ENCODE measurements at places on chromosomes 16 and 17.

DNA sequence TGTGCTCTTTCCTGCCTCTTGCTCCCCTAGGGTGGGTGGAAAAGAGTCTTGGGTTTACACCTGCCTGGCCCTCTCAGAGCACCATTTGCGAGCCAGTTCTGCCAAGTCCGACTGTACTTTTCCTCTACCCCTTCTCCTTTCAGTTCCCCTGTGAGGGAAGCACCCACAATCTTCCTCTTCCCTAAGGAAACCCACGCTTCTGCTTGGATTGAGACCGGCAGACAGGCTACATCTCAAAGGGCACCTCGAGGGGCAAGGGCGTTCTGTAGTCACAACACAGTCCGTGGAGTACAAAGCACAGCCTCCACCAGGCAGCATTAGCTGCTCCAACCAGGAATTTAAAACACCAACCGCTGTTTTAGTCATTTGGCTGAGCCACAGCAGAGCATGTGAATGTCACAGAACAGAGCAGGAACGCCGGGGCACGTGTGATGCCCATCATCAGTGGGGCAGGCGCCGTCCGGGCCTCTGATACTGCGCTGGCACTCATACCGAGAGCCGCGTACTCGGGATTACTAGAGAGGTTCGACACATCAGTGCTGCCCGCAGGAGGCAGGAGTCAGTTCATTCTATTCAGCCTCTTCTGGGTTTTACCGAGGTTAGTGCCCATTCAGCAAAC, 13.7 kb upstream of the MNT start:
- DNase-seq, result no peak

DNA sequence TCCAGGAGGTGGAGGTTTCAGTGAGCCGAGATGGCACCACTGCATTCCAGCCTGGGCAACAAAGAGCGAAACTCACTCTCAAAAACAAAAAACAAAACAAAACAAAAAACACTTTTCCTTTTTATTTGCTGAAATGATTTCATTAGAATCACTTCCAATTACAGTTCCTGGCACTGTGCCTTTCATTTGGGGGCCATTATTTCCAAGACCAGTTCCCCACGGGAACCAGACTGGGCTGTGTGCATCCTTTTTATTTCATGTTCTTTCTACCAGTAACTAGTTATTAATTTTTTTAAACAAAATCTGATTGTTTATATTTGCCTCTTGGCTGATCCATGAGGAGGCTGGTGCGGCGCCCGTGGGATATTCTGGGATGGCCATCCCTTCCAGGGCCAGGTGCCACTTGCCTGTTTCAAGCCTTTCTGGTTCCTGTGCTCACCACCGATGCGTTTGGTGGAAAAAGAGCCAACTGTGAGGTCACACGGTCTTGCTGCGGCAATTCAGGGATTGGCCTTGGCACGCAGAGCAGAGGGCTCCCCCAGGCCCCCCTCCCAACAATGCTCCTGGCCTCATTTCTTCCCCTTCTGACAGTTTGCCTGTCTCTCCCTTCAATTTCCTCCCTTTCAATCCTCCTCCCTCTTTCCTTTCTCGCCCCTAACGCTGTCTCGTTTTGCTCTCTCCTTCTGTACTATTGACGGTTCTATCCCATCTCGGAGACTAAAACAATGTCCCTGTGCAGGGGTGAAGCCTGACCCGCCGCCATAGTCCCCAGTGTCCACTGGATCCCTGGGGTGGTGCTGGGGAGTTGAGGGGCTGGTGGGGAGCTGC, 13.4 kb downstream of the UBALD1 start:
- DNase-seq, result no peak

- peak; percentile 39 for DNase-seq
These were observed 13.5 kb upstream of the ABAT start for GRCh38 chr16:8660841-8661301.

- no peak for DNase-seq
These were observed 14.6 kb upstream of the DHX8 start for GRCh38 chr17:43469145-43469544.

DNA sequence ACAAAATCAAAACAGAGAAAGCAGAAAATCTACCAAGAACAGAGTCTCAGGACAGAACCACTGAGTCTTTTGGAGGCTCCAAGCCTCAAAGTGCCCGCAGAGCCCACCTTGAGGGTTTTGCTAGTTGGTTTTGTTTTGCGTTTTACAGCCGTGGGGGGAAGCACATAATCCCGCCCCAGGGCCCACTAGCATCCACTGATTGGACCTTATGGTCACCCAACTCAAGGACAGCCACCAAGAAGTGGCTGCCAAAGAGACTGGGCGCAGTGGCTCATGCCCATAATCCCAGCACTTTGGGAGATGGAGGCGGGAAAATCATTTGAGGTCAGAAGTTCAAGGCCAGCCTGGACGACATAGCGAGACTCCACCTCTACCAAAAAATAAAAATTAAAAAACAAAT, 9.9 kb downstream of the ALOX15B start:
- no peak for DNase-seq

DNA sequence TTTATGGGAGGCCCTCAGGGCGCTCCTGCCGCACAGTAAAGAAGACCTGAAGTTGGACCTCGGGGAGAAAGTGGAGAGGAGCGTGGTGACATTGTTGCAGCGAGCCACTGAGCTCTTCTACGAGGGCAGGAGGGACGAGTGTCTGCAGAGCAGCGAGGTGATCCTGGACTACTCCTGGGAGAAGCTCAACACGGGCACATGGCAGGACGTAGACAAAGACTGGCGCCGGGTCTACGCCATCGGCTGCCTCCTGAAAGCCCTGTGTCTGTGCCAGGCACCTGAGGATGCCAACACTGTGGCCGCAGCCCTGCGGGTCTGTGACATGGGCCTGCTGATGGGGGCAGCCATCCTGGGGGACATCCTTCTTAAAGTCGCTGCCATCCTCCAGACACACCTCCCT, 6.8 kb downstream of the KDM8 start:
- DNase-seq, result no peak

DNA sequence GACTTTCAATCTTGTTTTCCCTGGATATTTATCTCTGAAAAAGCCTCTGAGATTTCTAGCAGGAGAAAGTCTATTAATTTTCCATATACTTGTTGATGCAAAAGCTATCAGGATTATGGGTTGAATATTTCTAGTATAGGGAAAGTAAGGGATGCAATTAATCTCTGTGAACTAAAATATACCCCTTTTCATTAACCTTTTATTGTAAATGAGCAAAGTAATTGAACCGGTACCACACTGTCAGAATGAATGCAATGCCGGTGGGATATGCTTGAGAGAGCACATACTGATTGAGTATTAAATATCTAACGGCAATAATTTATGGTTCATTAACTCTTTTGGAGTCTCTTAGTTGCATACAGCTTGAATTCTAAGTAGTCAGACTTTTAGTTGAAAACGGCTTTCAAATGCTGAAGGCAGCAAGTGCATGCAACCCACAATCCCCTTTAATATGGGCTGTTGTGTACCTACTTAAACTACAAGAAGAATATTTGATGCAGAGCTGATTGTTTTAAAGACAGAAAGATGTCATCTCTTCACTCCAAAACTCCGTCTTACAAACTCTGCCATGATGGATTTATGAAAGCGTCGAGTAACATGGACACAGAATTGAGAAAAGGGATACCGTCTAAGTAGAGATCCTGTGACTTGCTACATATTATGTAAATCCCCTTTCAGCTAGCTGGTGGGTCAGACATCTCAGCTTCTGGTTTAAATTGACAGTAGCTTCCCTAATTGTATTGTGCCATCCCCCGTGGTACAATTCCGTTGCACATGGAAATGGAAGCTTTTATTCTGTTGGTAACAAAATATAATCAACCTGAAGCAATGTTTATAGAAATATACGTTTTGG, 141.3 kb upstream of the CDH8 start:
- DNase-seq, result no peak

- no peak for DNase-seq
These were observed 14.3 kb downstream of the TAT start for GRCh38 chr16:71562552-71562951.

- DNase-seq, result no peak
These were observed 1.2 kb upstream of the TMEM88 start for GRCh38 chr17:7853691-7854038.

GRCh38 chr17:27256225-27257030, 37.5 kb upstream of the WSB1 start:
- DNase-seq, result no peak

- DNase-seq, result no peak
These were observed 26.8 kb downstream of the KATNIP start for GRCh38 chr16:27576729-27577128.

GRCh38 chr16:49625311-49626065, 230.4 kb downstream of the ZNF423 start:
- DNase-seq, result no peak

DNA sequence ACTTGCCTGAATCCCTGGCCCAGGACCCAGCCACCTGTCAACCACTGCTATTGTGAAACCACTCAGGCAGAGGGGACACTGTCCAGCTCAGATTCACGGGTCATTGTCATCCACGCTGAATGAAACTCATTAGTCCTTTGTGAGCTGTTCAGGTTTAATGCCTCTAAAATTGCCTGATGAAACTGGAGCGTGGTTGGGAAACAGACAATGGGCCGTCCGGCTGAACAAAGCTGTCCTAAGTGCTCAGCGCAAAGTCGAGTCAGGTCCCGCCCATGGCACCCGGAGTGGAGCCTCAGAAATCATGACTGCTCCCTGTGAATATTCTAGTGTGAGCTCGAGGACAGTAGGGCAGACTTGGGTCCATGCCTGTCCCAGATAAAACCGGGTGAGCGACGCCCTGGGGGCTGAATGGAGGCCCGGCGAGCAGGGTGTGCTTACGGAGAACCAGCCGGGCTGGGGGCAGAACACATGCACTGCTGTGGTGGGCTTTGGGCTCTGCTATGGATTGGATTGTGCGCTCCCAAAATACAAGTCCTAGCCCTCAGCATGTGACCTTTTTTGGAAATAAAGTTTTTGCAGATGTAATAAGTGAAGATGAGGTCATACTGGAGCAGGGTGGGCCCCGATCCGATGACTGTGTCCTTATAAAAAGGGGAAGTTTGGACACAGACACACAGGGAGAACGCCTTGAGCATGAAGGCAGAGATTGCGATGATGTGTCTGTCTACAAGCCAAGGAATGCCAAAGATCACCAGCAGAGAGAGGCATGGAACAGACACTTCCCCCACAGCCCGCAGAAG, 12.9 kb upstream of the CMIP start:
- DNase-seq, result no peak

DNA sequence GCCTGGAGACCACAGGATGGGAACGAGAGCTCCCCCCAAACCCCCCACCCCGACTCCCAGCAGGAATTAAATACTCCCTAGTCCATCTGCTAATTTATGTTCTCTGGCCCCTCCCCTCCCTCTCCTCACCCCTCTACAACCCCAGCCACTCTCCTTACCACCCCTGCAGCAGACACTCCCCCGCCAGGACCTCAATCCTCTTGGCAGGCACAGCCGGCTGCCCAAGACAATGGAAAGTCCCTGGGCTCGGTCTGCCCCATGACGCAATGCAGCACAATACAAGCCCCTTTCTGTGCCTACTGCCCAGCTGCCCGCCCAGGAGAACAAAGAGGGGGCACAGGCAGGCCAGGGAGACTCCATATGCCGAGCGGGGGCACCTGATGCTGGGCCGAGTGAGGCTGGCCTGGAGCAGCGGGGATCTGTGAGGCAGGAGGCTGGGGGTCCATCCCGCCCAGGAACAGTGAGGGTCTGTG, 30.3 kb upstream of the CDC42EP4 start:
- DNase-seq, result no peak

GRCh38 chr16:23949630-23950290, 114.0 kb downstream of the PRKCB start:
- DNase-seq, result no peak

DNA sequence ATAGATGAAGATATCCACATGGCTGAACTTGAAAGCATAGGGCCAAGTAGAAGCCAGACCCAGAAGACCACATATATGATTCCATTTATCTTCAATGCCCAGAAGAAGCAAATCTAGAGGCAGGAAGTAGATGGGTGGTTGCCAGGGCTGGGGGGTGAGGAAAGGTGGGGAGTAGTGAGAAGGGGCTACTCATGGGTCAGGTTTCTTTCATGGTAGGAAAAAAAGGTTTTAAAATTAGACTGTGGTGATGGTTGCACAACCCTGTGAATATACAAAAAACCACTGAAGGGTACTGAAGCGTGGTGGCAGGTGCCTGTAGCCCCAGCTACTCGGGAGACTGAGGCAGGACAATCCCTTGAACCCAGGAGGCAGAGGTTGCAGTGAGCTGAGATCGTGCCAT, 5.4 kb downstream of the CD2BP2 start:
- no peak for DNase-seq

GRCh38 chr17:45127548-45128300, 4.6 kb downstream of the PLCD3 start:
- no peak for DNase-seq

DNA sequence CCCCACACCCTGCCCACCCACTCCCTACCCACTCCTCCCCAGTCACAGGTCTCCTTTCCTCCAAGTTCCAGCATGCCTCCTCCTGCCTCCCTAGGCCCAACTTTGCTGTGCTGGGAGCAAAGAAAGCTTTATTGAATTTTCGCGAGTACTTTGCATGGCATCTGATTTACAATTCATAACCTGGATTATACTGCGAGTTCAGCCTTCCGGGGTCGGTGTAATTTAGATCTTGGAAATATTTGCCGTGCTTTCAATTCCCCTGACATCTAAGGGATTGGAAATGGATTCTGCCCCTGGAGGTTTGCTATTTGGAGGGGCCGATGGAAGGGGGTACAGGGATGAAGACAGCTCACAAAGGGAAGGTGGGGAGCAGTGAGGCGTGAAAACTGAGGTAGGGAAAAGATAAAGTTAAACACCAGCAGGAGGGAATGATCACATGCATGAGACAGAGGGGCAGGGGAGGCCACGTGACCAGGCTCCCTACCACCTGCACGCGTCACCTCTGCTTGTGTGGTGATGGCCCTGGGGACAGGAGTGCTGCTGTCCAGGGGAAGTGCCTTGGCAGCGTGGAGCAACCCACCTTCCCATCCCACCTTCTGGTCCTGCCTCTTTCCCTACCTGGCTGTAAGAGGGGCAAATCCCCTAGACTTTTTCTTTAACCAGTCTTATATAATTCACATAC, 132.3 kb upstream of the RPL38 start:
- no peak for DNase-seq

DNA sequence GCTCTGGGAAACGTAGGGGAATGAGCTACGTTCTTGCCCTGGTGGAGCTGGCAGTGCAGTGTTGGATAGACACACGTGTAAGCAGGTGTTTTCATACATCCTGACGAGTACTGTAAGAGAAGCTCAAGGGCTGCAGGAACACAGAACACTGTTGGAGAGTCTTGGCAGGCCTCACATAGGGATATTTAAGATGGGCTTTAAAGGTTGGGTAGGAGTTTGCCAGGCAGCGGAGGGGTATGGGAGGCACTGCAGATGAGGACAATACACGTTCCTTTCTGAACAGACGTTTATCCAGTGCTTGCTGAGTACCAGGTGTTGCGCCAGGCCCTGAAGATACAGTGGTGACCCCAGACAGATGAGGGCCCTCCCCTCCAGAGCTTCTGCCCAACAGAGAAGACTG, 6.3 kb downstream of the KDM8 start:
- DNase-seq, result no peak

All from stimulated activated CD4-positive, alpha-beta T cell treated with anti-CD3 and anti-CD28 coated beads, Interleukin-1b, Interleukin-23, amount 100 ng/mL, for 4 hours (primary cell).